ENCODE measurements at places on chromosomes 11 and 22.

- DNase-seq = no peak
Measured at GRCh38 chr22:22968366-22968765, 80.8 kb downstream of the IGLL5 start.

- DNase-seq = no peak
Measured at GRCh38 chr11:107780136-107780535, 68.3 kb upstream of the SLN start.

GRCh38 chr22:42280836-42281235 lies 10.4 kb upstream of the TCF20 start:
- no peak for DNase-seq

DNA sequence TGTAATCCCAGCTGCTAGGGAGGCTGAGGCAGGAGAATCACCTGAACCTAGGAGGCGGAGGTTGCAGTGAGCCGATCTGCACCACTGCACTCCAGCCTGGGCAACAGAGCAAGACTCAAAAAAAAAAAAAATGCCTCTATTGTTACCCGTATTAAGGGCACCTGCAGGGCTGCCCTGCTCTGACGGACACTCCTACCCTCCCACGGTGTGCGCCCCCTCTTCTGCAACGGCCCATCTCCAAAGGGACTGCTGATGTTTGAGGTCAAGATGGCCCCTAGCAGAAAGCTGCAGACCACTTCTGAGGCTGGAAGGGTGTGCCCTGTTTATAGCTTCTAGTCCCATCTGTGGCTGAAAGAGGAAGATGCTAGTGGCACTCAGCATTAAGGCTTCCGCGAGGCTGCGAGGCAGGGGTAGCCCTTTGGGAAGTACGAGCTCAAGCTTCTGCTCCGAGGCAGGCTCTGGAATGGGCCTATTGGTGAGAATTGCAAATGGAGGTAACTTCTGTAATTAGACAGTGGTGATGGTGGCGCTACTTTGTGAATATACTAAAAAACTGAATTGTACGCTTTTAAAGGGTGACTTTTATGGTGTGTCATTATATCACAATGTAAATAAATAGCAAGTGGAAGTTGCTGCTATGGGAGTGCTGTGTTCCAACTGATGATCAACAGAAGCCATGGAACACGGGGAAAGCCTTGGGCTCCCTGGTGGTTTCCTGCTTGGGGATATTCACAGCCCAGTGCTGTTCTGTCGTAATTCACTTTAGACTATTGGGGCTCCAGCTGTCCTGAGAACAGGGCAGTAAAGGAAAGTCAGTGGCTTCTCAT lies 24.3 kb downstream of the ARFGAP2 start:
- no peak for DNase-seq

- DNase-seq = no peak
Measured at GRCh38 chr11:72524711-72525110, 90.4 kb upstream of the CLPB start.

DNA sequence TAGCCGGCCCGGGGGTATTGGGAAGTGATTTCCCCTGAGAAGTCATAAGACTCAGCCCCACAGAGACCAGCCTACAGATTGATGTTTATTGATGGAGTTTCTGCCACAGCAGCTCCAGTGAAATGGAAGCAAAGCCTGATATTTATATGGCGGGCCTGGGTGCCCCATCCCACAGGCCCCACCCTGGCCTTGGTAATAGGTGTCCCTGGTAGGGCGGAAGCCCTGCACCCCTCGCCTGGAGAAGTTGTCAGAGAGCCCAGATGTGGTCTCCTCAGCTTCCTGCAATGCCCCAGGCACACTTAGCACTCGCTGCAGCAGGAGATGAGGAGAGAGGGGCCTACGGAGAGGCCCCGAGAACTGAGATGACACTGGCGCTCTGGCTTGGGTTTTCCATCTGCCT lies 107.4 kb downstream of the MORC2 start:
- DNase-seq = no peak

- no peak for DNase-seq
Measured at GRCh38 chr11:21630934-21631478, 561.9 kb upstream of the ANO5 start.

GRCh38 chr11:94521684-94522083 lies 9.4 kb downstream of the C11orf97 start:
- no peak for DNase-seq

- DNase-seq = peak; percentile 52
Measured at GRCh38 chr11:96338910-96339705, 3.9 kb downstream of the MAML2 start.

DNA sequence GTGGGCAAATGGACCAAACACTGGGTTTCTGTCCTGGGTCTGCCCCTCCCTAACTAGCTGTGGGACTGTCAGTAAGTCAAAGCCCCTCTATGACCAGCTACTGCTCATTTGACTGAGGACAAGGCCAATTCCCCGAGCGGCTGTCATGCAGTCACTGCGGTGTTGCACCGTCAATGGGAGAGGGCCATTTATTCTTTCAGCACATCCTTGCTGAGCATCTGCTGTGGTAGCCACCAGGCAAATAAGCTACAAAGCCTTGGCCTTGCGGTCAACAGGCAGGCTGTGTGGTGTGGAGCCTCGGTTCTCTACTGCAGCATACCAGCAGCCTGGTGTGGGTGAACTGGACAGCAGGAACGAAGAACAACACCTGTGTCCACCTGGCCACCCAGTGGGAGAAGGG lies 25.8 kb upstream of the SERPIND1 start:
- DNase-seq = no peak

- no peak for DNase-seq
Measured at GRCh38 chr22:44889255-44889878, 120.4 kb downstream of the PHF21B start.

DNA sequence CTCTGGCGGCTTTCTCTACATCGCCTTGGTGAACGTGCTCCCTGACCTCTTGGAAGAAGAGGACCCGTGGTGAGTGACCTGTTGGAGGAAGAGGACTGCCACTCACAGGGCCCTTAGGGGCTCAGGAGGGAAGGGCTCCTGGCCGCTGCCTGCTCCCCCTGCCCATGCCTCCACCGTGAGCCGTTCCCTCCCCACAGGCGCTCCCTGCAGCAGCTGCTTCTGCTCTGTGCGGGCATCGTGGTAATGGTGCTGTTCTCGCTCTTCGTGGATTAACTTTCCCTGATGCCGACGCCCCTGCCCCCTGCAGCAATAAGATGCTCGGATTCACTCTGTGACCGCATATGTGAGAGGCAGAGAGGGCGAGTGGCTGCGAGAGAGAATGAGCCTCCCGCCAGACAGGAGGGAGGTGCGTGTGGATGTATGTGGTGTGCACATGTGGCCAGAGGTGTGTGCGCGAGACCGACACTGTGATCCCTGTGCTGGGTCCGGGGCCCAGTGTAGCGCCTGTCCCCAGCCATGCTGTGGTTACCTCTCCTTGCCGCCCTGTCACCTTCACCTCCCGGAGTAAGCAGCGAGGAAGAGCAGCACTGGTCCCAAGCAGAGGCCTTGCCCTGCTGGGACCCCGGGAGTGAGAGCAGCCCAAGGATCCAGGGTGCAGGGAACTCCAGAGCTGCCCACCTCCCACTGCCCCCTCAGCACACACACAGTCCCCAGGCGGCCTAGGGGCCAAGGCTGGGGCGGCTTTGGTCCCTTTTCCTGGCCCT lies 6.9 kb downstream of the SLC39A13 start:
- DNase-seq = no peak

GRCh38 chr11:8098879-8099278 lies 17.9 kb downstream of the TUB start:
- no peak for DNase-seq

DNA sequence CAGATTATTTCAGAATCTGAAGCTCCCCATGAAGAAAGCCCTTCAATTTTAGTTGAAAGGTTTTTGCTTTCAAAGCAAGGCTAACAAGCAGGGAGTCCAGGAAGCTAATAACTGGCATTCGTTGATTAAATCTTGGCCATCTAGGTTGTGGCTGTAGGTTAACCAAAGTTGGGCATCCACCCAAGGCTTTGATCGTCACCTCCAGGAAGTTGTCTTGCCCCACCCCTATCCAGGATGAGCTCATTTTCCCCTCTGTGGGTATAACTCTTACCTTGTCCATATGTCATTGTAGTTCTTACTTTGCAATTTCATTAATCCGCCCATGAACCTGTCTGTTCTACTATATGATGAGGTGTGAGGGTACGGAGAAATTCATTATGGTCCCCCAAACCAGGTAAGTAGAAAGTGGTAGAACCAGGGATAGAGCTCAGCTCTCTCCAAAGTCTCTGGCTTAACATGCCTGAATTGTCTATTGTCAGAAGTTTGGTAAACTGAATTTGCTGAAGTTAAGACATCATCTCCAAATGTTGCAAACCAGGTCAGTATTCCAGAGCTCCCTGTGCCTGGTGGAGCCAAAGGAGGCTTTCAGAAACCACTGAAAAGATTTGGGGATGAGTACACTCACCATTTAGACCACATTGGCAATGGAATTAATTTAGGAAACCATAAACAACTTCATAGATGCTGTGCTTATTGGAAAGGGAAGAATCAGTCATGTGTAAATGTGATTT lies 97.1 kb downstream of the CD44 start:
- peak; percentile 66 for DNase-seq

GRCh38 chr11:46367244-46367915 lies 14.1 kb upstream of the MDK start:
- DNase-seq = peak; percentile 82

DNA sequence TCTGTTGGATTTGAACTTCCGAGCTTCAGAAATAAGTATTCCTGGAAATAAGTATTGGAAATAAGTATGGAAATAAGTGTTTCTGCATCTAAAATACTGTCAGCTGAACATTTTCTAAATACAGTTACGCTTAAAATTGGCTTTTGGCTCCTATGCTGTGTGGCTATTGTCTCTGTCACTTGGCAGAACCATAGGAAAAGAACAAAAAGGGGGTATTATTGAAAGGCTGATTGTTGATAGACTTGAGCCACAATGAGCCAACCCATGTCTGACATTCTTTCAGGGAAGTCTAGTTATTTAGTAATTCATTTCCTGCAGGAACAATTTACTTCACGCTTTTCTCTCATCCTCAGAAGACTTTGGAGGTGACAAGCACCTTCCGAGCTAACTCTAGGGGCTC lies 32.5 kb upstream of the LARGE1 start:
- no peak for DNase-seq

- DNase-seq = no peak
Measured at GRCh38 chr11:8631395-8632118, 37.5 kb upstream of the STK33 start.

DNA sequence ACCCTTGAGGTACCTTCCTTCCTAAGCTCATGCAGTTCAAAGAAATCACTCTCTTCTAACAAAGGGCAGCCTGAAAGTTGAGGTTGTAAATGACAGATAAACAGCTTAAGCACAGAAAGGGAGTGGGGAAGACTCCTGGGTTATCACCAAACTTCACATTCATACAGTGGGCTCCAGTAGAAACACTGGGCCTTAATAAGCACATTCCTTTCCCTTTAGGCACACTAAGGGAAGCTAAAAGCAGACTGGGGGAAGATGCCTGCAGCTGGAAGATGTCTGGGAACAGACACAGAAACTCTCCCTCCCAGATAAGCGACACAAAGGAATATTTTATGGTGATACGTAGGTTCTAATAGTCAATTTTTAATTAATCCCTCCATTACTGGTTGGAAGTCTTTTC lies 350.3 kb upstream of the MPPED2 start:
- no peak for DNase-seq

- DNase-seq = no peak
Measured at GRCh38 chr11:36210529-36210928, 78.7 kb downstream of the COMMD9 start.

DNA sequence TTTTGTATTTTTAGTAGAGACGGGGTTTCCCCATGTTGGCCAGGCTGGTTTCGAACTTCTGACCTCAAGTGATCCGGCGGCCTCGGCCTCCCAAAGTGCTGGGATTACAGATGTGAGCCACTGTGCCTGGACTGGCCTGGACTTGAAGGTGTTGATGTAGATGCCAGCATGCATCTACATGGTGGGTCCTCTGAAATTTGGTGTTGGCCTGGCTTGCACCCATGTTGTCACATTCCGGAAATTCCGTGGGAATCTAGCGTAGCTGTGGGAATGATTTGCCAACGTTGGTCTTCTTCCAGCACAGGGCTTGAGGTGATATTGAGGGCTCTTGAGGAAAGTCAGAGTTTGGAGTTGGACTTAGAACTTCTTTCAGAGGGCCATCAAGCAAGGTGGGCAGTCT lies 6.5 kb downstream of the PACS1 start:
- no peak for DNase-seq

DNA sequence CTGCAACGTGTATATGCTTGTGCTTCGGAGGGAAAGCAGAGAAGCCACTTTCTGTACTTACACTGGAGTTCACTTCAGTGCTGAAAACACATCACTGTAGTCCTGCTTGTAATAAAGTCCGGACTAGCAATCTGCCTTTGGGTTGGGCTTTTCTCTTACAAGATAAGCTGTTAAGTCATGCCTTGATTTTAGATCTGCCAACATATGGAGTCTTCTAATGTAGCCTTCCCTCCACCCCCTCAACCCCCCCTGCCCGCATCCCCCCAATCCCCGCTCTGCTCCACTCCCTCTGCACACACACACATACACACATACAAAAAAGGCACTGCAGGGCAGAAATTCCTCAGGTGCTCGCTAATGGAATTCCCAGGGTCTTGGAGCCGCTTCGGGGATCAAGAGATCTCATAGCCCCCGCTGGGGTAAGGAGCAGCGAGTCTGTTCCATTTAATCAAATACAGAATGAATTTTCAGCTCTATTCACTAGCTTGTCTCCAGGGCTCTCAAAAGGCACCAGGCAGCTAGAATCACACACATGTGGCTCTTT lies 3.4 kb downstream of the CDON start:
- no peak for DNase-seq

GRCh38 chr11:110187731-110188130 lies 94.5 kb downstream of the ZC3H12C start:
- no peak for DNase-seq

- DNase-seq = no peak
Measured at GRCh38 chr22:27329131-27329850, 472.3 kb downstream of the MN1 start.

GRCh38 chr11:112318661-112319060 lies 58.0 kb upstream of the PLET1 start:
- DNase-seq = no peak

DNA sequence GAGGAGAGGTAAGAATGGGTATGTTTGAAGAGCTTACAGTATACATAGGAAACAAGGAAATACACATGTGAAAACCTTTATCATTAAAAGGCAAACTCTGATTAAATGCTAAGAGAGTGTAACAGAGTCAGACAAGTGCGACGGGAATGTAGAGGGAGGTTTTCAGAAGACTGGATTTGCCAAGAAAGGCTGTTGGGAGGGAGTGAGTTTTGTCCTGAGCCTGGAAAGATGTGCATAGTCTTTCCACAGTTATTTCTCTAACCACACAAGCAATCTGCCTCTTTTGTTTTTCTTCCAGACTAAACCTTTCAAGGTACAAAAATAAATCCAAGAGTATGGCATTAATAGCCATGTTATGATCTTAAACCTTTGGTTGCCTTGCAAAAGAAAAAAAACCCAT lies 170.9 kb downstream of the KIRREL3 start:
- no peak for DNase-seq

DNA sequence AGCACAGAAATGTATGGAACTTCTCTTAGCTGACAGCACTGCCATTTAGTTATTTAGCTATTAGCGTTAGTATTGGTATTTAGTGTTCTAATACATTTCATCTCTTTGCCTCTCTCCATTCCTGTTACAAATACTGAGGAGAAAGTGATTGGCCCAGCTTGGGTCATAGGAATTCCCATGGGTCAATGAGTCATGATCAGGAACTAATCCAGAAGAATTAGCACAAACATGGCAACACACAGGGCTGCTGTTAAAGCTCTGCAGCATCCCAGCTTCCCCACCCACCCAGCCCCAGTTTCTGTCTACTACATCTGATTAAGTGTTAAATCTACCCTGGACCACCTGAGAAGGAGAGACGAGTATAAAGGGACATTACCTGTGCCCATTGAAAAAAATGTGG lies 36.1 kb downstream of the PDGFD start:
- DNase-seq = no peak

All from activated naive CD8-positive, alpha-beta T cell treated with anti-CD3 and anti-CD28 coated beads for 36 hours (primary cell).